Kidney (tissue), 22 donors: ENCODE measurements at places on chromosomes 7 and 10. TPM values are rescaled to one million over a fixed set of nuclear protein-coding genes. Genes with fewer than 3 reads are reported as not detected.
A peak's percentile ranks its signal among the peaks of the same experiment; 100 is the strongest.

GRCh38 chr7:41219276-41219675 is 483.6 kb downstream of the INHBA start:
- no peak overlapping the region for H3K4me3 ChIP-seq
- H3K4me1 ChIP-seq: no peaks in the 10 kb centered on the region
- no peak for DNase-seq
- no peaks in the 10 kb centered on the region for H3K36me3 ChIP-seq

GRCh38 chr7:157496416-157497275 is 159.8 kb downstream of the DNAJB6 start:
- peak; percentile 27 for DNase-seq
- no peaks in the 10 kb centered on the region for H3K27me3 ChIP-seq
- H3K27ac ChIP-seq: no peak overlapping the region
- H3K4me3 ChIP-seq: no peak overlapping the region
- H3K36me3 ChIP-seq: no peaks in the 10 kb centered on the region
- no peaks in the 10 kb centered on the region for H3K4me1 ChIP-seq

The CFAP70 gene
- 6.0 TPM for total RNA-seq

The MUC3A gene
- 39.1 TPM for total RNA-seq
